Bone marrow (tissue), 2 donors: ENCODE measurements at places on chromosomes 7 and 10.

DNA sequence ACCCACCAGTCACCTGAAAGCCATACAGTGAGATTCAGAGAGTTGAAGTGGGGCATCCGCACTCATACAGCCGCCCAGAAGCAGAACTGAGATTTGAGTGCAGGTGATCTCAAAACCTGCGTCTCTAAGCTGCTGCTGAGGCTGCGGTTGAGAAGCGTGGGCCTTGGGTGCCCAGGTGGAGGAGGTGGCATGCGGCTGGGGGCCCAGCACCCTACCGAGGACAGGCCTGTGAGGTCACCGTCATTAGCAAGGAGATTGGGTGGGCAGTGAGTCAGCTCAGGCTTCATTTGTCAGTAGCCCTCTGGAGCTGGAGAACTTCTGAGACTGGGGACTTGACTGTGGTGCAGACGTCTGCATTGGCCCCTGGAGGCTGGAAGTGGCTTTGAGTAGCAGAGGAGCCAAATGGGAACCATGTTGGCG, 29.8 kb downstream of the ZMIZ1 start:
- DNase-seq: peak; percentile 19

GRCh38 chr7:38215115-38215514, 37.1 kb downstream of the STARD3NL start:
- no peak for DNase-seq

- no peak for DNase-seq
Measured at GRCh38 chr7:5635461-5636445, 145.7 kb downstream of the RNF216 start.

DNA sequence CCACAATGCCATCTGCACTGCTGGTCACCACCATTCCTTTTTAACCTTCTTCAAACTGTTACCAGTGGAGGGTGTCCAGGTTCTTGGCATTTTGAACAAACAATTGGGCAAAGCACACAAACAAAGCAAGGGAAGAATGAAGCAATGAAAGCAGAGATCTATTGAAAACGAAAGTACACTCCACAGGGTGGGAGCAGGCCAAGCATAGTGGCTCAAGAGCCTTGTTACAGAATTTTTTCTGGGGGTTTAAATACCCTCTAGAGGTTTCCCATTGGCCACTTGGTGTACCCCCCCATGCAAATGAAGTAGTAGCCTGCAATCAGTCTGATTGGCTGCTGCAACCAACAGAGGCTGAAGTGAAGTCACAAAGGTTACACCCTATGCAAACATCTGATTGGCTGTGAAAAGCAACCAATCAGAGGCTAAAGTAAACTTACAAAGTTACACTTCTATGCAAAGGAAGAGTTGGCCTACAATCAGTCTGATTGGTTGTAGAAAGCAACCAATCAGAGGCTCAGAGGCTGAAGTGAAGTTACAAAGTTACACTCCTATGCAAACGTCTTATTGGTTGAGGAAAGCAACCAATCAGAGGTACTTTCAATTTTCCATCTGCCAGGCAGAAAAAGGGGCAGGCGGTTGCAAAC, 103.2 kb upstream of the WAC start:
- no peak for DNase-seq

GRCh38 chr7:16202303-16202702, 219.0 kb downstream of the CRPPA start:
- DNase-seq: no peak

GRCh38 chr7:88219781-88220747, at the start of gene SRI:
Gene SRI, minus strand, starts transcription at chr7:88220038. Its CDS starts 12 bp downstream, at chr7:88220026.
- DNase-seq: peak; percentile 59

GRCh38 chr7:110090110-110090820, 1000.7 kb upstream of the LRRN3 start:
- no peak for DNase-seq

DNA sequence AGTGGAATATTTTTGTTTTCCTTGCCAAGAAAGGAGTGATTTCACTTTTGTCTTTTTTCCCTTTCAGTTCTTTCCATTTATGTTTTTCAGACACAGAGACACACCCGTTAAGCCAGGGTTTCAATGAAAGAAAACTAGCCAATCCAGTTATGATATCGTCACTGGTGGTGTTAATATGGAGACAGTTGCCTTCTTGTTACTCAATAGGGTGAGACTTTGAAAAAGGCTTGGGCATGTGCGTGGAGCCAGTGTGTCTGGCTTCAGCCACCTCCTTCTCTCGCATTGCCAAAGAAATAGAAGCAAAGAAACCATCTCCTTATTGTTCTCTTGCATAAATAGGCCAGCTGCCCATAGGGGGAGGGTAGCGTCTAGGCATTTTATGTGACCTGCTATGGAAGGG, 84.1 kb upstream of the DLX6 start:
- DNase-seq: no peak

- DNase-seq: no peak
Measured at GRCh38 chr10:63416376-63416775, 49.4 kb downstream of the JMJD1C start.

DNA sequence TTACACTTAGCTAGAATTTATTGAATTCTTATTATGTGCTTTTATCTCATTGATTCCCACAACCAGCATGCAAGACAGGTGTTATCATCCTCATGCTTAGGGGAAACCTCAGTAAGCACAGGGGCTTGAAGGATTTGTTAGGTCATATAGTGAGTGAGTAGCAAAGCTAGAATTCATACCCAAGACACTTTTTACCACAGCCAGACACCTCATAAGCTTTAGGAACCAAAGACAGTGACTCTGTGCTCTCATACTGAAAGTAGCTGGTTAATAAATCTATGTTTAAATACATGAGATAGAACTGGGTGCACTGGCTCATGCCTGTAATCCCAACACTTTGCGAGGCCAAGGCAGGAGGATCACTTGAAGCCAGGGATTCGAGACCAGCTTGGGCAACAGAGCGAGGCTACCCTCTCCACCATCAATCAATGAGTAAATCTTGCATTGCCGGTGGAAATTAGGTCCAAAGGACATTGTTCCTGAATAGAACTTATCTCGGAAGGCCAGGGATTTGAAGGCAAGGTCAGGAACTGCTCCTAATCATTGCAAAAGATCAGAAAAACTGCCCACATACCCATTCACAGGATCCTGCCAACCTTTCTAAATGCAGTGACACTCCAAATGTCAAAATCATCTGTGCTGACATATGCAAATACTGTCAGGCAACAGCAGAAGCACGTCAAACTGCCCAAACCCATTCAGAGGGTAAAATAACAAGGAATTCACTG, 523.5 kb downstream of the PARD3 start:
- DNase-seq: no peak

GRCh38 chr7:37973915-37974314, 53.5 kb downstream of the EPDR1 start:
- no peak for DNase-seq

- DNase-seq: no peak
Measured at GRCh38 chr10:121245754-121246153, 352.5 kb downstream of the FGFR2 start.

DNA sequence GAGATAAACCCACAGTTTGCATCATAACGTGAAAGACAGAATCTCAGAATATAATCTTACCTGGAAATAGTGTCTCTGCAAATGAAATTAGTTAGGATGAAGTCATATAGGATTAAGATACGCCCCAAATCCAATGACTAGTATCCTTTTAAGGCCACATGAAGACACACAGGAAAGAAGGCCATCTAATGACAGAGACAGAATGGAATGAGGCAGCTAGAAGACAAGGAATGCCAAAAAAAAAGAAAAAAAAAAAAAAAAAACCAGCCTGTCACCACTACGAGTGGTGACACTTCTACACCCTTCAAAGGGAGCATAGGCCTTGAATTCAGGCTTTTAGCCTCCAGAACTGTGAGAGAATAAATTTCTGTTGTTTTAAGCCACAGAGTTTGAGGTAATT, 82.9 kb downstream of the HYCC1 start:
- no peak for DNase-seq

DNA sequence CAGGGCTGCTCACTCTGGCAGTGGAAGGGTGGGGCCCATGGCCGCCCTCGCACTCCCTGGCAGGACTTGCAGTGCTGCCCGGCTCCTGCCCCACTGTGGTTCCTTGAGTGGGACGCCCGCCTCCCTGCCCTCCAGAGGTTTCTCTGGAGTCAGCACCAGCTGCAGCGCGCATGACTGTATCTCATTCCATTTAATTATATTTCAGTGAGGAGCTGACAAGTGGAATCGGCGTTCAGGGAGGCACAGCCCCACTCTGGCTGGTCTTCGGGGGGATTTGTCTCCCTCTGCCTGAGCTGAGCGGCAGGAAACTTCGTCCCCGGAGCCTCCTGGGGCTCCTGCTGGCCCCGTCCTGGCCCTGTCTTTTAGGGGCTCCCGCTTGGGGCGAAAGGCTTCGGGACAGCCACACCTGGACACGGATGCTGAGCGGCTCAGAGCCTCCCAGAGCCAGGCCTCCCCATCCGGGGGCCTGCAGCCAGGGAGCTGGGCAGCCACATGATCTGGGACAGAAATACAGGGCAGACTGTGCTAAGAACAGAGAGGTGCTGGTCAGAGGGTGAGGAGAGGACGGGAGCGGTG, 75.3 kb upstream of the NKX6-2 start:
- DNase-seq: no peak

- no peak for DNase-seq
Measured at GRCh38 chr10:112896273-112896672, 53.8 kb upstream of the TCF7L2 start.
